ENCODE measurements at places on chromosomes 7 and 10. TPM values are rescaled to one million over a fixed set of nuclear protein-coding genes. Genes with fewer than 3 reads are reported as not detected.

Gene GNAT3
- polyA plus RNA-seq: not detected

Gene CLDN4
- polyA plus RNA-seq: not detected

Gene FAM131B
- polyA plus RNA-seq: 1.6 TPM

Gene PLAU
- not detected for polyA plus RNA-seq

Gene NOBOX
- polyA plus RNA-seq: not detected

Gene CHAT
- not detected for polyA plus RNA-seq

Gene VAX1
- not detected for polyA plus RNA-seq

GRCh38 chr7:26457696-26458327, 166.2 kb downstream of the SNX10 start:
- no peaks in the 10 kb centered on the region for H3K27me3 ChIP-seq
- no peaks in the 10 kb centered on the region for H3K4me1 ChIP-seq
- no peak for DNase-seq

GRCh38 chr10:14020037-14020664, 310.6 kb downstream of the FRMD4A start:
- no peak overlapping the region for H3K4me3 ChIP-seq
- H3K27ac ChIP-seq: no peak overlapping the region
- H3K4me1 ChIP-seq: peaks cover 13% of the 10 kb centered on the region
- DNase-seq: no peak
- no peaks in the 10 kb centered on the region for H3K36me3 ChIP-seq
- H3K27me3 ChIP-seq: no peaks in the 10 kb centered on the region

- peak; percentile 14 for DNase-seq
- peaks cover 15% of the 10 kb centered on the region for H3K4me1 ChIP-seq
- no peaks in the 10 kb centered on the region for H3K27me3 ChIP-seq
- no peaks in the 10 kb centered on the region for H3K36me3 ChIP-seq
- peak overlapping the region; percentile 94 for H3K4me3 ChIP-seq
Observed at GRCh38 chr10:97399843-97400545, 1.1 kb downstream of the RRP12 start.

GRCh38 chr7:17832242-17832641, 108.1 kb downstream of the SNX13 start:
- no peaks in the 10 kb centered on the region for H3K27me3 ChIP-seq
- no peak overlapping the region for H3K4me3 ChIP-seq
- no peaks in the 10 kb centered on the region for H3K4me1 ChIP-seq
